ENCODE measurements at places on chromosomes 11 and 22. TPM values are rescaled to one million over a fixed set of nuclear protein-coding genes. Genes with fewer than 3 reads are reported as not detected.

DNA sequence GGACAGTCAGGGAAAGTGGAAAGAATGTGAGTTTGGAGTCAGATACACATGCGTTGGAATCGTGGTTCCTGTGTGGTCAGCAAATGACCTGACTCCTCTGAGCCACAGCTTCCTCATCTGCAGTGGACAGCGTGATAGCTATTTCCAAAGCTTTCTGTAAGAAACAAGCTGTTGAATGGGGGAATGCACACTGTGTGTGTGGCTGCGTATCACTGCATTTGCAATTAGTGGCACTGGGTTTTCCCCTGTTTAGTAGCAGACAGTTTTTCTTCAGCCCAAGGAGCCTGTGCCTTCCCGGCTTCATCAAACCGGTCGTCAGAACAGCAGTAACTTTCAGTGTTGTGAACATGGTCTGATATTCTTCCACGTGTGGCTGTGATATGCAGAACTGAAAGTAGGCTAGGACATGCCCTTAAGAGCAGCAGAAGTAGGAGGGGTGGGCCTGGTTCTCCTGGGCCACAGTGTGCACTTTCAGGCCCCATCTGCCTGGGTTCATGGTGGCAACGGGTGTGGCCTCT, 121.5 kb downstream of the RRAS2 start:
- DNase-seq = no peak

GRCh38 chr22:37981282-37982011, 2.9 kb downstream of the SOX10 start:
- no peak for DNase-seq

- DNase-seq = no peak
These were observed 9.2 kb downstream of the RHOG start for GRCh38 chr11:3831378-3832239.

DNA sequence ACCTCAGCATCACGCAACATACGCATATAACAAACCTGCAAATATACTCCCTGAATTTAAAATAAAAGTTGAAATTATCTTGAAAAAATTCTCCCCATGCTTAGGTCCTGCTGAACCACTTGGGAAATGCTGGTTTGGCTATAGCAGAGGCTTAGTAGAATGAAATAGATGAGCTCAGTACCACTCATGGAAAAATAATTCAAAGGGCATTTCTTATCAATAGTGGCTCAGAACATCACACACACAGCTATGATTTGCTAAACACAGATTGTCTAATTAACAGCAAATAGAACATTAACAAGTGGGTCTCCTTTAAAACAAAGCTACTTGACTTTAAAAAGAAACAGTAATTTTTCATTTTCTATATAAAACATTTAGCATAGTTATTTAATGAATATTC, 21.5 kb downstream of the ELMOD1 start:
- DNase-seq = no peak

DNA sequence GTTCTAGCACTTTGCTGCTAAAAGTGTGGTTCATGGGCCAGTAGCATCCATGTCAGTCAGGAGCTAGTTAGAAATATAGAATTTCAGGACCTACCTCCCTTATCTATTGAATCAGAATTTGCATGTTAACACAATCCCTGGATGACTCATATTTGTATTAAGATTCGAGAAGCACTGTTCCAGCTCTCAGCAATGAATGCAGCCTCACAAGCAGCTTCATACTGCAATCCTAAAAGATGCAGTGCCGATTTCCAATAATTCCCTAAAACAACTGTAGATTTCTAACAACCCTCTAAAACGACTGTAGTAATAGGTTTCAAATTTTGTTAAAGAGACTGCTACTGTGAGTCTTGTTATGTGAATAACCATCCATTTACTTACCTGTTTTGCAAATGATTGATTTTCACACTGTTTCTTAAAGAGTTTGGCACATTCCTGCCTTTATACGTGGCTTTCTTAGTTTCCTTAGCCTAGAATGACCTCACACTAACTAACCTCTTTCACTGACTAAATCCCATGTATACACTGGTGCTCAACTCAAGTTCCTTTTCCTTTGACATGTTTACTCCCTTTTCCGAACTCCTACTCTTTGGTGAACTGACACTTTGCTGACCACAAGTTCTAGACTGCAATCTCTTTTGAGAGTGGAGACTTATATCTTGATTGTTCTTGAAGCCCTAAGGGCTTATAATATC, 511.8 kb downstream of the METTL15 start:
- no peak for DNase-seq

- DNase-seq = no peak
These were observed 96.9 kb upstream of the LARGE1 start for GRCh38 chr22:34017205-34017604.

DNA sequence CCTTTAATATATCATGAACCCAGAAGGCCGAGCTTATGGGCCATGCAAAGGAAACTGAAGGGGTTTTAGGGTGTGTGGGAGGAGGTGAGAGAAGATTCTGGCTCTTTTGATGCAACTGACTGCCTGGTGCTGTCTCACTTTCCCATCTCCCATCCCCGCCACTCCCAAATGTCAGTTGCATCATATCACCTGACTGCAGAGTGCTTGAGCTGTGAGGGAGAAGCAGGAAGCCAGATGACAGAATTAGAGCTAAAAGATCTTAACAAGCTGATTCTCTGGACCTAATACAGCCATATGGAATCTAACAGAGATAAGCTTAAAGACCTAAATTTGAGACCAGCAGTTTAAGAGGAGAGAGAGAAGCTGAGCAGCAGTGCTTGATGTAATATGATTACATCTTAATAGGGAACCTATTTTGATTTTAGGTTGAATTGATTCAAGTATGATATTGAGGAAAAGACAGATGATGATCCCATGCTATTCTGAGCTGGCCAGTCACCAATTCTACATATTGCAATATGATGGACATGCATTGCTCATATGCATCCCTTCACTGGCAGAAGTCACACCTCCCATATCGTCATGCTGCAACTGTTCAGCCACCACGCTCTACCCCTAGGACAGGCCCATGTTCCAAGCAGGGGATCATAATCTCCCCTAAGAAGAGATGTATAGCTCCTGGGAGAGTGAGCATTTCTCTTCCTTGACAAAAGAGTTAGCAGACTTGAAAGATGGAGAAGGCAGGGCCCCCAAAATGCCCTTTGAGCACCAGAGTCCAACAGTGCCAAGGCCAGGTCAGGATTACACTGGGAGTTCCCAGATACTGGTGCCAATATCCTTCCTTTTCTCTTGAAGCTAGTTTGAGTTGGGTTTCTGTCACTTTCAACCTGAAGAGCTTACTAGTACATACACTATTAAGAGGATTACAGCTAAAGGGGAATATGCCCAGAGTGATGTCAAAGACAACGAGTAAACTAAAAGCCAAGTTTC, 44.9 kb downstream of the PLEKHA7 start:
- no peak for DNase-seq

The THRSP gene
- total RNA-seq = not detected

Data from glutamatergic neuron (in vitro differentiated cells).